ENCODE measurements at places on chromosomes 6 and 20. TPM values are rescaled to one million over a fixed set of nuclear protein-coding genes. Genes with fewer than 3 reads are reported as not detected.

HDGFL1 gene
- total RNA-seq: not detected

MRAP2 gene
- not detected for total RNA-seq

GRCh38 chr6:105892577-105893262 lies 193.4 kb upstream of the PRDM1 start:
- H3K27me3 ChIP-seq: peaks cover 29% of the 10 kb centered on the region
- DNase-seq: no peak
- H3K4me1 ChIP-seq: peaks cover 3% of the 10 kb centered on the region
- no peak overlapping the region for H3K4me3 ChIP-seq
- no peak overlapping the region for H3K27ac ChIP-seq

- no peaks in the 10 kb centered on the region for H3K27me3 ChIP-seq
- H3K36me3 ChIP-seq: peaks cover 2% of the 10 kb centered on the region
- H3K27ac ChIP-seq: no peak overlapping the region
- no peak for DNase-seq
Measured at GRCh38 chr6:37822851-37823682, 3.5 kb downstream of the ZFAND3 start.

- H3K27ac ChIP-seq: no peak overlapping the region
- DNase-seq: no peak
- H3K36me3 ChIP-seq: no peaks in the 10 kb centered on the region
- H3K4me3 ChIP-seq: peak overlapping the region; percentile 53
Measured at GRCh38 chr6:129498541-129498940, 211.4 kb downstream of the ARHGAP18 start.

GRCh38 chr20:16607364-16608276 lies 34.4 kb upstream of the KIF16B start:
- no peak overlapping the region for H3K27ac ChIP-seq
- no peak overlapping the region for H3K4me3 ChIP-seq
- no peaks in the 10 kb centered on the region for H3K36me3 ChIP-seq
- peaks cover 3% of the 10 kb centered on the region for H3K27me3 ChIP-seq

DNA sequence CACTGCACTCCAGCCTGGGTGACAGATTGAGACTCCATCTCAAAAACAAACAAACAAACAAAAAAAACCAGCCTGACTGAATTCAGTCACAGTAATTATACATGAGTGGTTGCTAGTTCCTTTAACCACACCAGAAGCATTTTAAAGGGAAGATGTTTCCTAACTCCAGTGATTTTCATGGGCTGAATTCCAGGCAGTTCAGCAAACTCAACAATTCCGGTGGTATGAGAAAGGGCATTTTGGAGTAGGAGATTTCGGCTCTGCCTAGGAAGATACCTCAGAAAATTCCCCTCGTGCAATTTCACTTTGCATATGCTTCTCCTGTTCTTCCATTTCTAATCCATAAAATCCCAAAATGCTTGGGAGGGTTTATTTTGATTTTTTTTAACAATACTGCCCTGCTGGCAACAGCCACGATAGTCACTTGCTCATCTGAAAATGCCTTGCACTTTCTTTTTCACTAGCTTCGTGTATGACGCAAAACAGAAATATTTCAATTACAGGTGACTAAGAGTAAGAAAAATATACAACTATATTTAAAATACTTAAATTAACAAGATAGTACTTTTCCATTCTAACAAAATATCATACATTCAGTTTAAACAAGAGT lies 48.3 kb upstream of the IPCEF1 start:
- no peaks in the 10 kb centered on the region for H3K4me1 ChIP-seq
- H3K4me3 ChIP-seq: no peak overlapping the region
- DNase-seq: no peak
- no peak overlapping the region for H3K27ac ChIP-seq
- H3K36me3 ChIP-seq: no peaks in the 10 kb centered on the region
- peaks cover 1% of the 10 kb centered on the region for H3K27me3 ChIP-seq

- peaks cover 20% of the 10 kb centered on the region for H3K36me3 ChIP-seq
- no peaks in the 10 kb centered on the region for H3K27me3 ChIP-seq
- DNase-seq: no peak
- no peak overlapping the region for H3K27ac ChIP-seq
- no peak overlapping the region for H3K4me3 ChIP-seq
Measured at GRCh38 chr6:25013246-25013645, 77.5 kb upstream of the RIPOR2 start.

- H3K4me1 ChIP-seq: no peaks in the 10 kb centered on the region
- no peak for DNase-seq
- H3K36me3 ChIP-seq: no peaks in the 10 kb centered on the region
- no peak overlapping the region for H3K27ac ChIP-seq
- peaks cover 50% of the 10 kb centered on the region for H3K27me3 ChIP-seq
Measured at GRCh38 chr6:131955876-131956275, 4.7 kb upstream of the CCN2 start.
